ENCODE measurements at places on chromosomes 5 and 9. TPM values are rescaled to one million over a fixed set of nuclear protein-coding genes. Genes with fewer than 3 reads are reported as not detected.

The UNC5A gene
- total RNA-seq: under 0.01 TPM

The GPSM1 gene
- 69.5 TPM for total RNA-seq

The MAMDC2 gene
- total RNA-seq: 0.86 TPM

The KCNV2 gene
- not detected for total RNA-seq

The PBX3 gene
- 20.6 TPM for total RNA-seq

The ACO1 gene
- 83.3 TPM for total RNA-seq

The HTR4 gene
- not detected for total RNA-seq

The BTNL9 gene
- total RNA-seq: not detected

The DIPK1B gene
- not detected for total RNA-seq

The SLIT3 gene
- not detected for total RNA-seq

The NUP214 gene
- 28.2 TPM for total RNA-seq

The SMIM33 gene
- not detected for total RNA-seq

The OR13C4 gene
- not detected for total RNA-seq

The MAST4 gene
- 7.2 TPM for total RNA-seq

The FOXD4L6 gene
- total RNA-seq: not detected

The CCNB1 gene
- total RNA-seq: 241 TPM

The SLC6A7 gene
- not detected for total RNA-seq

The MZB1 gene
- not detected for total RNA-seq

The CDC42SE2 gene
- total RNA-seq: 12.7 TPM

The SPINK4 gene
- total RNA-seq: not detected

The DNAJB5 gene
- 16.1 TPM for total RNA-seq

The MYMK gene
- not detected for total RNA-seq

The PCSK1 gene
- total RNA-seq: 0.58 TPM

The RANBP3L gene
- total RNA-seq: not detected

The LHFPL2 gene
- total RNA-seq: 21.6 TPM

The TCF7 gene
- total RNA-seq: 3.0 TPM

The AK8 gene
- 0.18 TPM for total RNA-seq

The FCN1 gene
- total RNA-seq: not detected

The GFI1B gene
- total RNA-seq: not detected

The DND1 gene
- 0.18 TPM for total RNA-seq

The TAF1L gene
- total RNA-seq: not detected

The BTNL8 gene
- total RNA-seq: not detected

The OTP gene
- not detected for total RNA-seq

The NR2F1 gene
- 92.0 TPM for total RNA-seq

The PCA3 gene
- not detected for total RNA-seq

The KIF4B gene
- total RNA-seq: under 0.01 TPM

Measured in myometrial cell (primary cell).